AML-193 (cell line): ENCODE measurements at places on chromosomes 16 and 17.

DNA sequence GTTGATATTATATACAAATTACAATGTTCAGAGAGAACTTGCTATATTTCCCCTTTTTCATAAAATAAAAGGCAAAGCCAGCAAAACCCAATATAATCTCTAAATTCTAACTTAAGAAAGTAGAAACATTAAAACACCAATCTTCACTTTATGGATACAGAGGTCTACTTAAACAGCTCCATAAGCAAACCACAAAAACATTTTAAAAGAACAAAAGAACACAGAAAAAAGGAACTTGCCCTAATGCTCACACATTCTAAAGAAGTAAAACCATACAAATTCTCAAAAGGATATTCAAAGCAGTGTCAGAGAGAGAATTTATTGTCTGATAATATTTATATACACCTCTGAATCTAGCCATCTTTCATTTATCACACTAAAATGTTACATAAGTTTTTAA, 606 bp downstream of the ABCA10 start:
- no peak for DNase-seq

DNA sequence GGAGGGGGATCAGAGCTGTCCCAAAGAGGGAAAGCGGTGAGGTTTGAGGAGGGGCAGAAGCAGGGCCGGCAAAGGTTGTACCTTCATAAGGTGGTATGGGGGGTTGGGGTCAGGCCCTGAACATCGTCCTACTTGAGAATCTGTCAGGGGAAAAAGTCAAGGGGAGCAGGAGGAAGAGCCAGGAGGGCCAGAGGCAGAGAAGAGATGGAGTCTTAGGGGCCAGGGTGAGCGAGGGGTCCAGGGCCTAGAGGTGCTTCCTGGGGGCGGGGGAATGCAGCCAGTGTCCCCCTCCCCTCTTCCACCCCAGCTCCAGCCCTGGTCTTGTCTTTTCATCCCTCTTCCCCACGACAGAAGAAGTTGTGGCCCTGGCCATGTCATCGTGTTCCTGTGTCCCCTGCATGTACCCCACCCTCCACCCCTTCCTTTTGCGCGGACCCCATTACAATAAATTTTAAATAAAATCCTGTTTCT, 1.3 kb upstream of the PRRT2 start:
- DNase-seq = no peak

- peak; percentile 81 for DNase-seq
Observed at GRCh38 chr17:73151916-73152632, 12.7 kb upstream of the SSTR2 start.

DNA sequence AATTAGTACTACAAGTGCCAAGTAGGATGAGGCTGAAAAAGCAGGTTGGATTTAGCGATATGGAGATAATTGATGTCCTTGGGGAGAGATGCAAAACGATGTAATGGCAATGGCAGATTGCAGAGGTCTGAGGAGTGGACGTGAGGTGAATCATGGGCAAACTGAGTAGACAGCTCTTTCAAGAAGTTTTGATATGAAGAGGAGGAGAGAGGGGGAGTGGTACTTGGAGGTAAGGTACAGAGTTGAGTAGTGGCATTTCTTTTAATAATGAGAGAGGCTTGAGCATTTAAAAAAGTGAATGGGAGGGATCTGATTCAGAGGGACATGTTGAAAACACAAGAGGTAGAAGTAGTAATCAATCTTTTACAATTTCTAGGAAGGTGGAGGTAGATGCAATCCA, 17.7 kb upstream of the VPS4A start:
- no peak for DNase-seq

DNA sequence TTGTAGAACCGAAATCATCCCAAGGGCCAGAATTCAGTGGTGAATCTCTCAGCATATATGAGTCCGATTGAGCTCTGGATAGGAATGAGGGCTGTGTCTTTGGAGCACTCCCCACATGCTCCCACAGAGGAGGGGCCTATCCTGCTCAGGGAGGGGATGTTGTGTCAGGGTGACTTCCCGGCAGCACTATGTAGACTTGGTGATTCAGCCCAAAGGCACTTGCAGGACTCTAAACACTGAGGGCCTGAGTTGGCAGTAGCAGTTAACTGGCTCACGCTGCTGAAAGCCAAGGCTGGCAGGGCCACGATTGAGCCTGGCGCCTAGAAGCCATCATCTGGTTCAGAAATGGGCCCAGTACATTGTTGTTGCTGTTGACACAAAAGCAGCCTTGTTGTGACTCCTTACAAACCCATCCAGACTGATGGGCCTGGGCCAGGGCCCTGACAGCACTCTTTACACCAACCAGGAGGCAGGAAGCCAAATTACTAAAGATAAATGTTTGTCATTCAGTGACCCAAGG, 31.9 kb downstream of the NMT1 start:
- DNase-seq = no peak

- no peak for DNase-seq
Observed at GRCh38 chr17:61479493-61480413, 27.5 kb downstream of the TBX4 start.

- no peak for DNase-seq
Observed at GRCh38 chr17:43334738-43335402, 63.9 kb upstream of the ARL4D start.

- DNase-seq = no peak
Observed at GRCh38 chr16:142405-142967, 4.0 kb upstream of the NPRL3 start.

- no peak for DNase-seq
Observed at GRCh38 chr16:35752773-35753558, 2293.6 kb downstream of the TP53TG3F start.

DNA sequence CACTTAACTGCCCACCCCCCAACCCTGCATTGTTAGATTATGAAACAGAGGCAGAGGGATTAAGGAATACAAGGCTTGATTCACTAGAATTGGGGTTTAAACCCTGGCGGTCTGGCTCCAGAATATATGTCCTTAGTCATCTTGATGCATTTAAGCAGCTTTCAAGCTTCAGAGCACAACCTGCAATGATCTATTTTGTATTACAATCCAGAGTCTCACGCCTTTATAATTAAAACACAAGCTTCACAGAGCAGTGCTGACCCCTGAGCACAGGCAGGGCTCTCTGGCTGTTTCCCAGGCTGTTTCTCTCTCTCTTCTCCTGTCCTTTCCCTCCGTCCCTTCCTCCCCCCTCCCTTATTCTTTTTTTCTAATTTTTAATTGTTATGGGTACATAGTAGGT, 209.1 kb downstream of the SPECC1 start:
- no peak for DNase-seq

DNA sequence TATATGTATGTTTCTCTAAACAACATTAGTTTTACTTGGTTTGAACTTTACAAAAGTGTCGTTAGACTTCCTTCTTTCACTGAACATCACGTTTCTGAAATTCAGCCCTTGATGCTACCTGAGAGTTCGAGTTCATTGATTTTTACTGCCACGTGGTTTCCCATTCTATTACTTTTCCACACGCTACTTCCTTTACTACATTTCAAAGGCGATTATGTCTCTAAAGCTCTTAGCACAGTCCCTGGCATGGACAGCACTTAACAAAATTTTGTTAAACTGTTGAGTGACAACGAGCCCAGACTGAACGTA, 15.9 kb upstream of the ARHGAP17 start:
- DNase-seq = no peak

- no peak for DNase-seq
Observed at GRCh38 chr17:83186226-83186625, 106.8 kb downstream of the METRNL start.

GRCh38 chr16:71808593-71809459, at the start of gene AP1G1:
TSS of gene AP1G1 (minus strand) at chr16:71808834. CDS start at chr16:71789479, 19,355 bp downstream.
- DNase-seq = peak; percentile 87

DNA sequence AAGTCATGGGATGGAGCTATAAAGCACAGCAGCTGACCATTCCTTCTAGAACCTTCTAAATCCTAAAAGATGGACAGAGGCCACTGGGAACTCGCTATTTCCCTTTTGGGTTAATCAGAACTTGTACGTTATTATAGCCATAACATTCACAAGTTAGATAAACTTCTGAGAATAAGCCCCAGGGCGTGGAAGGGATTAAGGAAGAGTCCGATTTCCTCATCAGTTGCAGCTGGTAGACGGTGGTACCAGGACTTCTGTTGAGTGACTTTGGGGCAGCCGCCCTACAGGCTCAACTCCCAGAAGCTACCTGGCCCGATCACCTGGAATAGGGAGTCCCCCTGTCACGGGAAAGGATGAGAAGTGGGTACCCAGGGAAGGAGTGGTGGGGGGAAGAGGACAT, 370.1 kb upstream of the ZFHX3 start:
- no peak for DNase-seq

- no peak for DNase-seq
Observed at GRCh38 chr16:84887207-84887606, 67.4 kb downstream of the CRISPLD2 start.

DNA sequence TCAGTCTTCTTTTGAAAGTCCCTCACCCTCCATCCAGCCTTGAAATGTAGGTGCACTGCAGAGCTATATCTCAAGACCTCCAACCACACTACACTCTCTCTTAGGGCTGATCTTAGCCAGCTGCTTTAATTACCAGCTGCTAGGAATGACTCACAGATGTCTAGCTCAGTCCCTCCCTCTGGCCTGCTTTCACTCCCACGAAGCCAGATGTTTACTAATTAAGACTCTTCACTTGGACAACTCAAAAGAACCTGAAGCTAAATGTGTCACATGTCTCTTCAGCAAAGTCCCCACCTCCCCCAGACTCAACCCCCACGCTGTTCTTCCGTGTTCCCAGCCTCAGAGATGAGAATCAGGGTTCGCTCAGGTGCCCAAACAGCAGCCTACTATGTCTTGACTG, 2.6 kb downstream of the GTF3C1 start:
- DNase-seq = no peak

DNA sequence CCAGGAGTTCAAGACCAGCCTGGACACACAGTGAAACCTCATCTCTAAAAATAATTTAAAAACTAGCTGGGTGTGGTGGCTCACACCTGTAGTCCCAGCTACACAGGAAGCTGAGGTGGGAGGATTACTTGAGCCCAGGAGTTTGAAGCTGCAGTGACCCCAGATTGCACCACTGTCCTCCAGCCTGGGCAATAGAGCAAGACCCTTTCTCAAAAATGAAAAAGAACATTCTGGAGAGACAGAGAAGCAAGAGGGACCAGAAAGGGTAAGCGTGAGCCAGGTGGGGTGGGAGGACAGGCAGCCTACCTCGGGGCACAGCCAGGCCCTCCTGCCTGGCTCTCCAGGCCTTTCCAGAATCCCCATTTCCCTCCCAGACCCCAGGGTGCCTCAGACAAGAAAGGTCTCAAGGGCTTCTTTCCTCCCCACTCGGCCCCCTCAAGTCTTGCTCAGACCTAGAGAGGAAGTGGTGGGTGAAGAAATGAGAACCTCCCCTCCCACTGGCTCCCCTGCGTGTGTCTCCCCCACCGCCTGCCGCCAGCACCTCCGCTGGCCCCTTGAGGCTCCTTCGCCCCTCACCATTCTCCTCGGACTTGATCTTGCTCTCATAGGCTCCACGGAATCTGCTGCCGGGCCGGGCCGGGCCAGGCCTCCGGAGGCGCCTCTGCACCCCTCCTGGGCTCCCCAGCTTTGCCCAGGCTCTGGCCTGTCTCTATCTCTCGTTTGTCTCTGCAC, 503 bp downstream of the C16orf54 start:
- DNase-seq = peak; percentile 46
